Left lung (tissue), 14 donors: ENCODE measurements at places on chromosomes 1 and 21. TPM values are rescaled to one million over a fixed set of nuclear protein-coding genes. Genes with fewer than 3 reads are reported as not detected.
A peak's percentile ranks its signal among the peaks of the same experiment; 100 is the strongest.

DNA sequence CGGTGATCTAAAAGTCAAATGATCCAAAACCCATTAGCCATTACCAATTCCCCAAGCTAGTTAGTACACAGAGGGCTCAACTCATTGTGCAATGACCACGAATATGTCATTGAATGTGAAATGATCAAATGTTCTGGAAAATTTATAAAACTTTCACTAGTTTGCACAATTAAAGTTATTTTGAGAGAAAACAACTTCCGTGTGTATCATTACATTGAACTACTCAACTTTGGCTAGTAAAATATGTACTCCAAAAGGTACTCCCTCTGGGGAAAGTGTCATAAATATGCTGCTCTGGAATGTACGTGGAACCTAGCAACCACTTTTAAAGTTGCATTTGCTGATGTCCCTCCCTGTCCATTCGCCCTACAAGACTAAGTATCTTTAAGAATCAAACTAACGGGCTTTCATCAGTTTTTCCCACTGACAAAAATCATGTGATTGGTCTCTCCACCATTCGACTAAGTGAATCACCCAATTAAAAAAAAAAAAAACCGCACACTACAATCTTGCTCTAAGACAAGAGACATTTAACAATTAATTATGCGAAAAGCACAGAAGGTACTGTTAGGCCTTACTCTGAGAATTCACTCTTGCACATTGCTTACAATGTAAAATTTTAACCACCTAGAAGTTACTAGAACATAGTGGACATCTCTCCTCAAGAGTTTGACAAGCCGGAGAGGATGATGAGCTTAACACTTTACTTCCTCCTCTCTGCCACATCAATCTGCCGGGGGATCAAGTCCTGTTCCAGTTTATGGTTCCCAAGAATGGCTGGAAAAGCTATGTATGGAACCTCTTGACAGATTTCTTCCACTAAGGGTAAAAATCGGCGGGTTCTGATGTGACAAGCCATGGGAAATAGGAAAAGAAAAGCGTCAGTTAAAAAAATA lies 1.2 kb downstream of the ACBD3 start:
- peaks cover 6% of the 10 kb centered on the region for H3K36me3 ChIP-seq
- H3K27me3 ChIP-seq: no peaks in the 10 kb centered on the region
- H3K4me1 ChIP-seq: peaks cover 58% of the 10 kb centered on the region
- peak; percentile 4 for DNase-seq

Gene FAM163A
- not detected for total RNA-seq

- peak overlapping the region; percentile 64 for H3K27ac ChIP-seq
- no peaks in the 10 kb centered on the region for H3K36me3 ChIP-seq
- no peak overlapping the region for H3K4me3 ChIP-seq
- peaks cover 20% of the 10 kb centered on the region for H3K4me1 ChIP-seq
- no peak for DNase-seq
- H3K27me3 ChIP-seq: no peaks in the 10 kb centered on the region
Measured at GRCh38 chr21:38170704-38171682, 85.8 kb upstream of the KCNJ15 start.

Gene CLCA4
- not detected for total RNA-seq

DNA sequence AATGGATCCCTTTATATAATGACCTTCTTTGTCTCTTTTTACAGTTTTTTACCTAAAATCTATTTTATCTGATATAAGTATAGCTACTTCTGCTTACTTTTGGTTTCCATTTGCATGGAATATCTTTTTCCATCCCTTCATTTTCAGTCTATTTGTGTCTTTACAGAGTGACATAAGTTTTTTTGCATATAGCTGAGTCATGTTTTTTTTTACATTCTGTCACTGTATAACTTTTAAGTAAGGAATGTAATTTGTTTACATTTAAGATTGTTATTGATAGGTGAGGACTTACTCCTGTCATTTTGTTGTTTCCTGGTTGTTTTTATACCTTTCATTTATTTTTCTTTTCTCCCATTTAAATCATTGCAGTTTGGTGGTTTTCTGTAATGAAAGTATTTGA lies 402.7 kb upstream of the ADGRL2 start:
- no peak overlapping the region for H3K27ac ChIP-seq
- no peak overlapping the region for H3K4me3 ChIP-seq
- no peaks in the 10 kb centered on the region for H3K27me3 ChIP-seq
- no peaks in the 10 kb centered on the region for H3K36me3 ChIP-seq
- DNase-seq: no peak
- no peaks in the 10 kb centered on the region for H3K4me1 ChIP-seq

Gene ITLN1
- 0.73 TPM for total RNA-seq

DNA sequence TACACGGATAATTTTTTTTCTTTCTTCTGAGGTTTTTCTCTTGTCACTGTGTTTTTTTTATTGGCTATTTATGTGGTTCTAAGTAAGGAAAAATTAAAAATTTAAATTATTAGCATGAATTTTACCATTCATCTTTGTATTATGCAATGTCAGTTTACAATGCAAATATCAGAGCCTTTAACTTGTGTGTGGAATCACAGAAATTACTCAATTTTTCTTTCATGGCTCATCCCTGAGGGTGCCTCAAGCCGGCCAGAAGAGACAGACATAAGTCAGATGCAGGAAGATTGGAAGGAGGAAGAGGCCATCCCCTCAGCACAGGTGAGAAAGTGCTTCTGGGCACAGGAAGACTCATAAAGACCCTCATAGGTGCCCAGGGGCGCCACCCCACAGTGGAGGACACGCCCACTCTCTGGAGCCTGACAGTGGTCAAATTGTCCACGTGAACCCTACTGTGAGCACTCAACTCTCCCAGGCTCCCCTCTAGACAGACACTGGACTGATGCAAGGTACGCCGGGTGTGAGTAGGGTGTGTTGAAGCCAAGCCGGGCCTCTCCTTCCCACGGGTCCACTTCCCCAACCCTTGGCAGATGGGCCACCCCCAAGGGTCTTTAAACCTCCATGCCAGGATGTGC lies 9.5 kb upstream of the LDLRAP1 start:
- no peaks in the 10 kb centered on the region for H3K36me3 ChIP-seq
- no peak for DNase-seq
- H3K4me1 ChIP-seq: no peaks in the 10 kb centered on the region
- no peak overlapping the region for H3K4me3 ChIP-seq
- no peak overlapping the region for H3K27ac ChIP-seq

Gene ELAVL4
- not detected for total RNA-seq
